Activated CD4-positive, alpha-beta memory T cell treated with anti-CD3 and anti-CD28 coated beads, Interleukin-2, amount 10 ng/mL, durations not matched to agents 7 days and 5 days (primary cell): ENCODE measurements at places on chromosomes 3 and 15.

- DNase-seq = no peak
Measured at GRCh38 chr3:26915208-26915607, 292.6 kb downstream of the LRRC3B start.

- DNase-seq = no peak
Measured at GRCh38 chr3:186102687-186103086, 6.2 kb downstream of the ETV5 start.

DNA sequence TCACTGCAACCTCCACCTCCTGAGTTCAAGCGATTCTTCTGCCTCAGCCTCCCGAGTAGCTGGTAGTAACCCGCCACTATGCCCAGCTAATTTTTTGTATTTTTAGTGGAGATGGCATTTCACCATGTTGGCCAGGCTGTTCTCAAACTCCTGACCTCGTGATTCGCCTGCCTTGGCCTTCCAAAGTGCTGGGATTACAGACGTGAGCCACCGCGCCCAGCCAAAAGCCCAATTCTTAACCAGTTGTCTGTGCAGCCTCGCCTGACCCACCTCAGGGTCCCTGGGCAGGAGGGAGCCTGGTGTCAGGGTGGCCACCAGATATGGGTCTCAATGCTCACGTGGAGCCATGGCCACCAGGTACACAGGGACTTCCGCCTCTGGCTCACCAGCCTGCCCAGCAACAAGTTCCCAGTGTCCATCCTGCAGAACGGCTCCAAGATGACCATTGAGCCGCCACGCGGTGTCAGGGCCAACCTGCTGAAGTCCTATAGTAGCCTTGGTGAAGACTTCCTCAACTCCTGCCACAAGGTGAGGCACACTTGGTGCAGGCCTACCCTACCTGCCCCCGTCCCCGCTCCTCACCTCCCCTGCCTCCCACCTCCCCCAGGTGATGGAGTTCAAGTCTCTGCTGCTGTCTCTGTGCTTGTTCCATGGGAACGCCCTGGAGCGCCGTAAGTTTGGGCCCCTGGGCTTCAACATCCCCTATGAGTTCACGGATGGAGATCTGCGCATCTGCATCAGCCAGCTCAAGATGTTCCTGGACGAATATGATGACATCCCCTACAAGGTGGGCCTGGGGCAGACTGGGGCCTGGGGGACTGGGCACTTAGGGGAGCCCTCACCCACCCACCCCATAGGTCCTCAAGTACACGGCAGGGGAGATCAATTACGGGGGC is 48.6 kb downstream of the SEMA3G start:
- no peak for DNase-seq

DNA sequence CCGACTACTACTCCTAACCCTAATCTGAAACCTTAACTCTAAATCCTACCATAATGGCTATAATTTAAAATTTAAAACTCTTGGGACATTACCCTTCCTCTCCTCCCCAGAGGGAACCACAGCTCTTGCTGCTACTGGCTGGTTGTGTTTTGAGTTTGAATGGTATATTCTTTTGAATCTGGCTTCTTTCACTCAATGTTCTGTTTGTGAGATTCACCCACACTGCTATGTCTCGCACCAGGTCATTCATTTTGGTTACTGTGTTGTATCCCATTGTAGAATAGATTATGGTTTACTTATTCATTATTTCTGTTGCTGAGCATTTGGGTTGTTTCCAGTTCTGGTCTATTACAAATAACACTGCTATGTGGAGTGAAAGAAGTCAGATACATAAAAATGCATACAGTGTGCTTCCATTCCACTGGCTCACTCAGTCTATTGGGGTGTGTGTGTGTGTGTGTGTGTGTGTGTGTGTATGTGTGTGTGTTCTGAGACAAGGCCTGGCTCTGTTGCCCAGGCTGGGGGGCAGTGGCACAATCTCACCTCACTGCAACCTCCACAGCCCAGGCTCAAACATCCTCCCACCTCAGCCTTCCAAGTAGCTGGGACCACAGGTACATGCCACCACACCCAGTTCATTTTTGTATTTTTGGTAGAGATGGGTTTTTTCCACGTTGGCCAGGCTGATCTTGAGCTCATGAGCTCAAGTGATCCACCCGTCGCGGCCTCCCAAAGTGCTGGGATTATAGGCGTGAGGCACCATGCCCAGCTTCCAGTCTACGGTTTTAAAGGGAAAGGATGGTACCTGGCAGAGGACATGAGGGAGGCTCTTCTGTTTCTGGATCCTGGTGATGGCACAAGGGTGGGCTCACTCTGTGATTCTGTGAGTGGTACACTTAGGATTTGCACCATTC is 19.2 kb upstream of the SYNM start:
- DNase-seq = no peak
